ENCODE measurements at places on chromosomes 2 and 18.
A peak's percentile ranks its signal among the peaks of the same experiment; 100 is the strongest.

GRCh38 chr2:180450841-180451240 lies 443.7 kb upstream of the CWC22 start:
- H3K4me1 ChIP-seq, result no peaks in the 10 kb centered on the region
- no peak overlapping the region for H3K4me3 ChIP-seq
- no peaks in the 10 kb centered on the region for H3K27me3 ChIP-seq
- no peak overlapping the region for H3K27ac ChIP-seq
- DNase-seq, result no peak

GRCh38 chr2:64391940-64392339 lies 62.0 kb upstream of the LGALSL start:
- H3K4me3 ChIP-seq, result no peak overlapping the region
- DNase-seq, result no peak
- peak overlapping the region; percentile 20 for H3K27ac ChIP-seq
- no peaks in the 10 kb centered on the region for H3K27me3 ChIP-seq

- no peaks in the 10 kb centered on the region for H3K36me3 ChIP-seq
- DNase-seq, result no peak
- no peak overlapping the region for H3K27ac ChIP-seq
- peaks cover 15% of the 10 kb centered on the region for H3K4me1 ChIP-seq
- H3K4me3 ChIP-seq, result peak overlapping the region; percentile 76
- H3K27me3 ChIP-seq, result peaks cover 14% of the 10 kb centered on the region
These were observed 1.2 kb downstream of the CDH20 start for GRCh38 chr18:61334491-61334850.

DNA sequence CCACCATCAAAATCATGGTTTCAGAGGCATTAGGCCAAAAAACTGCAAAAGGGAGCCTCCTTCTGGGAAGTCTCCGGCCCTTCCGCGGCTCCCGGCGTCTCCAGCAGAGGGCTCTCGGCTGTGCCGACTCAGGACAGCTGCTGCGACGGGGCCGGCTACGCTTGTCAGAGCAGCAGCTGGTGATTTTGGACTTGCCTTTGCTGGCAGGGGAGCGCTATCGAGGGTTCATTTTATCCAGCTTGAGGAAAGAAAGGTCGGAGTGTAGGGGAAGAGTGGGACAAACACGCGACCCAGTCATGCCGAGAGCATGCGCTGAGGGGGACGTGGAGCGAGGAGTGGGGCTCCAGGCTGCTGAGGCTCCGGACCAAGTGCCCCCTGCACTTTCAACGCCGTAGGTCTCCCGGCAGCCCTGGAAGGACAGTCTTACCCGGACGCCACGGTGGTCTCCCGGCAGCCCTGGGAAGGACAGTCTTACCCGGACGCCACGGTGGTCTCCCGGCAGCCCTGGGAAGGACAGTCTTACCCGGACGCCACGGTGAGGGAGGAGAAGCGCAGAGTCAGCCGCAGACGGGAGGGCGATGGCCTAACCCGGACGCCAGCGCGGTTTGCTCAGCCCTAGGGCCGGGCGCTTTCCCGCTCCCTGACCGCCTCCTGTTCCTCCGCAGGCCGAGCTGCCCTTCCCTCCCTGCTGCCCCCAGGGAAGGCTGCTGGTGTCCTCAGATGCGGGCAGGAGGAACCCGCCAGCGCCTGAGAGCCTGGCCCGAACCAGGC lies 21.7 kb downstream of the DDX18 start:
- H3K4me1 ChIP-seq, result peaks cover 2% of the 10 kb centered on the region
- H3K27me3 ChIP-seq, result no peaks in the 10 kb centered on the region
- peak; percentile 65 for DNase-seq
- no peak overlapping the region for H3K27ac ChIP-seq

DNA sequence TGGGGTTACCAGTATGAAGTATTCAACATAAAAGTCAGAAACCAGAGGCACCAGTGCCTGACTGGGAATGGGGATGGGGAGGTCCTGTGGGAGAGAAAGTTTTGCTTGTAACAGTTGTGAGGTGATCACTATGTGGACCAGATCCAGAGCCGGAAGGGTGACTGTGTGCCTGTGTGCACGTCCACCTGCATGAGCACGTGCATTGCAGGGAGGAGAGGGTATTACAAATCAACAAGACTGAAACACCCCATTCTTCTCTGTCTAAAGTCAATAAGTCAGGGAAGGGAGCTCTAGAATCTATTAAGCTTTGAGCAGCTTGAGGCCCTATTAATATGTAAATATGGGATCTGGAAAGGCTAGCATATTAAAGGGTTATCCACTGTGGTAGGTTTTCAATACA lies 241.0 kb upstream of the ACVR2A start:
- no peaks in the 10 kb centered on the region for H3K27me3 ChIP-seq
- no peak overlapping the region for H3K4me3 ChIP-seq
- no peak for DNase-seq
- H3K27ac ChIP-seq, result no peak overlapping the region
- H3K36me3 ChIP-seq, result no peaks in the 10 kb centered on the region

- H3K36me3 ChIP-seq, result no peaks in the 10 kb centered on the region
- DNase-seq, result no peak
- no peaks in the 10 kb centered on the region for H3K27me3 ChIP-seq
- H3K4me1 ChIP-seq, result no peaks in the 10 kb centered on the region
- no peak overlapping the region for H3K27ac ChIP-seq
These were observed 44.8 kb downstream of the FTCDNL1 start for GRCh38 chr2:199806179-199806578.

- peaks cover 15% of the 10 kb centered on the region for H3K36me3 ChIP-seq
- no peak for DNase-seq
- H3K27me3 ChIP-seq, result no peaks in the 10 kb centered on the region
- no peak overlapping the region for H3K4me3 ChIP-seq
- no peaks in the 10 kb centered on the region for H3K4me1 ChIP-seq
These were observed 16.0 kb downstream of the YPEL5 start for GRCh38 chr2:30162806-30163205.

GRCh38 chr2:234812851-234813250 lies 139.0 kb upstream of the SH3BP4 start:
- no peak for DNase-seq
- H3K27me3 ChIP-seq, result no peaks in the 10 kb centered on the region

- DNase-seq, result no peak
- H3K4me1 ChIP-seq, result no peaks in the 10 kb centered on the region
- no peaks in the 10 kb centered on the region for H3K27me3 ChIP-seq
- peaks cover 4% of the 10 kb centered on the region for H3K36me3 ChIP-seq
- no peak overlapping the region for H3K27ac ChIP-seq
These were observed 30.4 kb upstream of the C2orf66 start for GRCh38 chr2:196839574-196839973.

- no peaks in the 10 kb centered on the region for H3K27me3 ChIP-seq
- H3K27ac ChIP-seq, result no peak overlapping the region
- no peak overlapping the region for H3K4me3 ChIP-seq
- no peaks in the 10 kb centered on the region for H3K36me3 ChIP-seq
- DNase-seq, result no peak
- H3K4me1 ChIP-seq, result no peaks in the 10 kb centered on the region
These were observed 53.9 kb upstream of the B3GNT2 start for GRCh38 chr2:62142054-62142453.

- no peaks in the 10 kb centered on the region for H3K36me3 ChIP-seq
These were observed 498.2 kb upstream of the TNP1 start for GRCh38 chr2:217357886-217358620.

DNA sequence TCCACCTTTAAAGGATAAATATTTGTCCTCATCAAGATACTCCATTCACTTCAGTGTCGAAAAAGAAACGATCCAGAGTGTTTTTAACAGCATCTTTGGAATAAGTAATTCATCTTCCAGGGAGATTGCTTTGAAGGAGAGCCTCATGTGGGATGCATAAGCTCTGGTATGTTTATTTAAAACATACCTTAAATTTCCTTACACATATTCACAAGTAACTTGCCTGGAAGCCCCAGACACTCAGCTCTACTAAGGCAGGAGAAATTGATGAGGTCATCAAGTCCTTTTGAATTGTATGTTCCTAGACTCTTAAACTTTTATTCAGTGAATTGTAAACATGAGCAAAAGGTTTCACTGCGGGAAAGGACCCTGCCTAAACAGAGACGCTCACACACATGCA lies 103.0 kb downstream of the CDK15 start:
- H3K4me1 ChIP-seq, result no peaks in the 10 kb centered on the region
- no peak overlapping the region for H3K4me3 ChIP-seq
- no peaks in the 10 kb centered on the region for H3K27me3 ChIP-seq
- DNase-seq, result peak; percentile 50

GRCh38 chr2:185147361-185147760 lies 549.0 kb downstream of the ZNF804A start:
- H3K4me1 ChIP-seq, result no peaks in the 10 kb centered on the region
- H3K27me3 ChIP-seq, result no peaks in the 10 kb centered on the region
- H3K36me3 ChIP-seq, result no peaks in the 10 kb centered on the region
- DNase-seq, result no peak

GRCh38 chr2:46018773-46019591 lies 278.2 kb upstream of the EPAS1 start:
- H3K4me3 ChIP-seq, result no peak overlapping the region
- no peak for DNase-seq
- peaks cover 12% of the 10 kb centered on the region for H3K4me1 ChIP-seq
- no peaks in the 10 kb centered on the region for H3K27me3 ChIP-seq
- peaks cover 1% of the 10 kb centered on the region for H3K36me3 ChIP-seq

DNA sequence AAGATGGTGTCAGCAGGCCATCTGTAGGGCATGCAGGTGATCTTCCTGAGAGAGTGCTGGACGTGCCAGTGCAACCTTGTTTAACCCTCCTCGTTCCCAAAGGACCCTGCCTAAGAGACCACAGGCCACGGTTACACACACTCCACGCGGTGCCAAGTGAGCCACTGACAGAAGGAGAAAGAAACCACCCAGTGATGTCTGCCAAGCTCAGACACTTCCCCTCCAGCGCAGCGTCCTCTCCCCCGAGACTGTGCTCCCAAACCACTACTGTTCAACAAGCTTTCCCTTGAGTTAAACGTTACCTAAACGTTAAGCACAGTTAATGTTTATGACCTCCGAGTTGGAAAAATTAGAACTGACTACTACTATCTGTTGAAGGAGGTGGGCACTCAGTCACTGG lies 119.1 kb upstream of the NCK2 start:
- no peak overlapping the region for H3K4me3 ChIP-seq
- DNase-seq, result no peak
- no peaks in the 10 kb centered on the region for H3K36me3 ChIP-seq
- no peaks in the 10 kb centered on the region for H3K27me3 ChIP-seq

- DNase-seq, result no peak
- H3K27ac ChIP-seq, result no peak overlapping the region
- H3K27me3 ChIP-seq, result no peaks in the 10 kb centered on the region
These were observed 225.7 kb downstream of the EPHA4 start for GRCh38 chr2:221346411-221346810.

- H3K4me1 ChIP-seq, result peaks cover 8% of the 10 kb centered on the region
- no peak for DNase-seq
- H3K36me3 ChIP-seq, result peaks cover 8% of the 10 kb centered on the region
- H3K4me3 ChIP-seq, result no peak overlapping the region
- no peaks in the 10 kb centered on the region for H3K27me3 ChIP-seq
These were observed 3.1 kb downstream of the FECH start for GRCh38 chr18:57583297-57583835.
